Ureter (tissue), 1 donor: ENCODE measurements at places on chromosomes 7 and 10.

GRCh38 chr7:916291-916941 is 38.1 kb downstream of the ADAP1 start:
- DNase-seq = no peak

DNA sequence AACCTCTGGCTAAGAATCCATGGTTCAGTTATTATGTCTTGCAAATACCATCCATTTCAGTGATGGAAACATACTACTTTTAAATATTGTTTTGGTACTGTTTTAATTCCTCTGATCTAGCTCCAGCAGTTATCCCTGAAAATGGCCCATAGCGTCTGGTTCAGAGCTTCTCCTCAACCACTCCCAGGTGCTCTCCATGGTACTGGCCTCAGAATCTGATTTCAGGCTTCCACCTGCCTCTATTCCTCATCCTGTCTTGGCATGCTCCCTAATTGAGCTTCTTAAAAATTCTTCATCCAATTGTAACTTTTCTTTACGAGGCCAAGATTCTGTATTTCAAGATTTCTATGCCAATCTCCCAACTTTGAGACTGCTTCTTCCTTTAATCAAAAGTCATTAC is 236.3 kb downstream of the HTR7 start:
- DNase-seq = no peak

DNA sequence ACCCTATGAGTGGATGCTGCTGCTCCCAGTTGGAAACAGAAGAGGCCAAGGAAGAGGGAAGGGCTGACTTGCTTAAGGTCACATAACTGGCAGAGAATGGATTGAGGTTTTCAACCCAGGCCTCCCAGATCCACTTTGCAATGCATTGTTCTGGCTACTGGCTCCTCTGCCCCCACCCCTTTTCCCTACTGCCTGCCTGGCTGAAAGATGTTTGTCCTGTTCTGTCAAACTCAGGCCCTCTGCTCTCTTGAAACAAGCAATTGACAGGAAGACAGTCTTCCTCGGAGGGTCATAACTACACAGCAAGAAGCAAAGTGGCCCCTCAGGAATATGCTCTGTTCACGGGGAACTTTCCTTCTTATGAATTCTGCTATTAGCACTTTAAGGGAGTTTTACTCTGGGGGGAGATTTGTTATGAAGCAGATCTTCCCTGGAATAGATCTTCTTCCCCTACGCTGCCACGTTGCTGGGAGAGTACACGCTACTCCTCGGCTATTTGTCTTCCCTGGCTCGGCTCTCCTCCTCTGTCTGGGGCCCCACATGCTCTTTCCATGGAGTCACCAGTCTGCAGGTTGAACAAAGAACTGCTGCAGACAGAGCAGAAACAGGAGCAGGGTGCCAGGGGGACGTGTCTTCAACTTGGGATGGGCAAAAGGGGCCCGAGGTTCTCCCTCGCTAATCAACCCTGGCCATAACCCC is 436.1 kb downstream of the TYW1 start:
- DNase-seq = no peak

- no peak for DNase-seq
These were observed 154.1 kb upstream of the PDE1C start for GRCh38 chr7:32224276-32224675.

DNA sequence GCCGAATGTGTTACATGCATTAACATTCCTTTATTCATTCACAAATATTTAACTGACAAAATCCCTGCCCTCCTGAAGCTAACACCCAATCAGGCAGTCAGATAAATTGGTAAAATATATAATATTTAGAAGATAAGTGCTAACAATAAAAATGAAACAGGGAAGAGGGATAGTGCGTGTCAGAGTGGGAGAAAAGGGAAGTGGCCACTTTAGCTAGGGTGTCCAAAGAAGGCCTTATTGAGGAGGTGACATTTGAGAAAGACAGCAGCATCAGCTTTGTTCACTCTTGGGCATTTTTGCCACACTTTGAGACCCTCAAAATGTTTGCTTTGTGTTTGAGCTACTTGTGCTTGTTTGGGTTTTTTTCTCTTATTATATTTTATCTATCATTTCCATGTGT is 317.8 kb downstream of the SNX13 start:
- no peak for DNase-seq

GRCh38 chr10:110528224-110528996 is 30.7 kb downstream of the DUSP5 start:
- no peak for DNase-seq

GRCh38 chr7:69823151-69823744 is 225.0 kb downstream of the AUTS2 start:
- no peak for DNase-seq

- no peak for DNase-seq
These were observed 98.7 kb downstream of the TMEM26 start for GRCh38 chr10:61354401-61354975.

DNA sequence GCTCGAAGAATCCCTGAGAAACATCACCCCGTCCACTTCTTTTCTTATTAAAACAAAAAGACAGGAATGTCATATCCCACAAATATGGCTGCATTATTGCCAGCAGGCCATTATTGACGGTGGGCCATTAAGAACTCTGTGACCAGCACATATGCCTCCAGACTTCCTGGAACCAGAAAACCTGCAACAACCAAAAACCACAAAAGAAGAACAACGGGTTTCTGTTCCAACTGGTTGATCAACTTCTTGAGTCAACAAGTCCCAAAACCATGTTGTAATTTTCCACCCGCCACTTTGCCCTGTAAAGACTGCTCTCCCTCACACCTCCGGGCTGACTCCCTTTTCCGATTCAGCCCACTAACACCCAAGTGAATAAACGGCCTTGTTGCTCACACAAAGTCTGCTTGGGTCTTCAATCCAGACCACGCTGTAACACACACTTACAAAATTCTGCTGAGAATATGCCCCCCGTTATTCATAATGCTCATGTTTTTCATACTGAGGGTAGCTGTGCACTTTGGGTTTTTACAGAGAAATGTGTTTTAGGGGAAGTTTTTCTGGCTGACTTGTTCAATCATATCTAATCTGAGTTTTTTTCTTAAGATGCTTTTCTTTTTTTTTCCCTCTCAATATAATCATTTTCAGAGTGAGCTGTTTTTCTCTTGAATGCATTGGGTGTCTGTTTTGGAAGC is 20.7 kb downstream of the ZNF107 start:
- peak; percentile 78 for DNase-seq

DNA sequence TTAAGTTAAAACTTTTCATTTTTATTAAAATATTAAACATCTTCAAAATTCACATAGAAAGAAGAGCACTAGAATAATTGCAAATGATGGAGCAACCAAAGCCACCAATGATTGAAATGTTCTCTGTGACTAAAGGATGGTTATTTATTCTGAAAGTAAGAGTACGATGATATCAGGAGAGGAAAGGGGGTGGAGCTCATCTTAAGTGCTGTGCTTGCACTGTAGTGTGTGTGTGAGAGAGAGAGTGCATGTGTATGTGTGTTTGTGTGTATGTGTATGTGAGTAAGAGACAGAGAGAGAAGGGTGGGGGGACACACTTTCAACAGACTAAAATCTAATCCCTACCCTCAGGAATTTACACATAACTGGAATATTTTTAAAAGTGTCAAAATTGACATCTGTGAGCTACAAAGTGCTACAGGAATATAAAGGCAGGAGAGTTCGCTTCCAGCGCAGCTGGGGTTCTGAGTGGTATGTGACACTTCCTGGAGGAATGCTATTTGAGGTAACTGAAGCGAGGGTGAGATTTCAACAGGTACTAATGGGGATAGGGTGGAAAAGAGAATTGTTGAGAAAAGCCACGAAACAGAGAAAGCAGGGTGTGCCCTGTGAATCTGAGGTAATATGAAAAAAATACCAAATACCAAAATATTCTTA is 57.2 kb upstream of the SMNDC1 start:
- no peak for DNase-seq

GRCh38 chr10:44354771-44355170 is 30.1 kb downstream of the CXCL12 start:
- no peak for DNase-seq

GRCh38 chr10:33260403-33261149 is 73.9 kb downstream of the NRP1 start:
- DNase-seq = no peak

GRCh38 chr10:35626971-35627507 is 15.1 kb downstream of the FZD8 start:
- DNase-seq = no peak

DNA sequence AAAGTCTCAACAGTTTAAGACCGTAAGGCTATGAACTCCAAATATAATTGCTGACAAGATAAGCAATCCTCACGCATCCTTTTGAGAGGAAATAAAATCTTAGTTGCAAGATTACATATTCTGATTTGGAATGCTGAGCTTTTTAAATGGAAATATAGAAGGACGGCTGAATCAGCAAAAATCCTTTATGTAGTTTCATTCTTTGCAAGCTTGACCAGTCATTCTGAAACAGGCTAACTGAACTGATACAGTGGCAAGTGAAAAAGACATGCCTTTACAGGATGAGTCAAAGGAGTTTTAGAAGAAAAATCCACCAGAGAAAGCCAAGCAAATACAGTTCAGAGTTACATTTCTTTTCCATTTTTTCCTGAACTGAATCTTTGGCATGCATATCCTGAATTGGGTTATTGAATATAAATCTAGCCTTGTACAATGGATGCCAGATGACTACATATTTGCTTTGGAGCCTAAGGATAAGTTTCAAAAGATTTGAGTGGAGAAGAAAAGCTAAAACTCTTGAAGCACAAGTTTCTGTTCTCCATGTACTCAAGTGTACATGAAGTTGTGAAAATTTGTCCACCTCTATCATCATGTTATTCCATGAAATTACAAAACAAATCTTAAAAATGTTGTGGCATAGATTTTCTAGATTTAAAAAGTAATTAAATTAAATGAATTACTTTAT is 4.4 kb downstream of the VIM start:
- DNase-seq = no peak

GRCh38 chr7:24119852-24120251 is 164.1 kb upstream of the NPY start:
- no peak for DNase-seq

- DNase-seq = no peak
These were observed 52.0 kb downstream of the FAS start for GRCh38 chr10:89042562-89042961.

- DNase-seq = no peak
These were observed 5.8 kb upstream of the GGCT start for GRCh38 chr7:30510124-30511075.

- peak; percentile 82 for DNase-seq
These were observed 67.0 kb upstream of the CFAP46 start for GRCh38 chr10:133009218-133009950.

GRCh38 chr7:93196336-93196735 is 29.9 kb downstream of the HEPACAM2 start:
- no peak for DNase-seq

DNA sequence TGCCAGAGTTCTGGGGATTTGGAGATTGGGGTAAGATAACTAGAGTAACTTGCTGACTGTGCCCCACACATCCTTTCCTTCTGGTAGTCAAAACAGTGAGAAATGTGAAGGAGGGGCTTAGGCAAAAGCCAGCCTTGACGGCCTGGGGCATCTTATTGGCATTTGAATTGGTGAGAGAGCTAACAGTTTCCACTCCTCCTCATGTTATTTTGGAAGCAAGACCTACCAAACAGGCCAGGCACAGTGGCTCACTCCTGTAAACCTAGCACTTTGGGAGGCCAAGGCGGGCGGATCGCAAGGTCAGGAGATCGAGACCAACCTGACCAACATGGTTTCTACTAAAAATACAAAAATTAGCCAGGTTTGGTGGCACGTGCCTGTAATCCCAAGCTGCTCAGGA is 596.6 kb downstream of the GRM8 start:
- no peak for DNase-seq

DNA sequence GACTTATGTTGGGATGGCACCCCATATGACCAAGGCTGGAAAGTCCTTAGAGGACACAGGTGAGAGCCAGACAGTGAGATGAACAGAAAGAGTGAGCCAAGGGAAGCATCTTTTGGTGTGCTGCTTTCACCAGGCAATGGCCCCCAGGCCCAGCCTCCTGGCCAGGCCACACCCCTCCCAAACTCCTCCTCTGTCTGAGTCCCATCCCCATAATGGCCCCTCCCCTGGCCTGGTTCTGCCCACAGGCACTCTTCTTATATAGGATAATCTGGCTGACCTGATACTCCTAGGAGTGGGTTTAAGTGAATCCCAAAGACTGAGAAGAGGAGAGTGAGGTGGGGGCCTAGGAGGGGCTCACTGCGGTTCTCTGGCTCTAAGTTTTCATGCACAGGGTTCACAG is 252.5 kb downstream of the RPS24 start:
- no peak for DNase-seq

- DNase-seq = no peak
These were observed 86.5 kb downstream of the RELN start for GRCh38 chr7:103902917-103903316.

GRCh38 chr10:131429141-131429540 is 117.6 kb upstream of the TCERG1L start:
- no peak for DNase-seq

GRCh38 chr7:66255534-66256100 is 50.5 kb downstream of the TPST1 start:
- no peak for DNase-seq

DNA sequence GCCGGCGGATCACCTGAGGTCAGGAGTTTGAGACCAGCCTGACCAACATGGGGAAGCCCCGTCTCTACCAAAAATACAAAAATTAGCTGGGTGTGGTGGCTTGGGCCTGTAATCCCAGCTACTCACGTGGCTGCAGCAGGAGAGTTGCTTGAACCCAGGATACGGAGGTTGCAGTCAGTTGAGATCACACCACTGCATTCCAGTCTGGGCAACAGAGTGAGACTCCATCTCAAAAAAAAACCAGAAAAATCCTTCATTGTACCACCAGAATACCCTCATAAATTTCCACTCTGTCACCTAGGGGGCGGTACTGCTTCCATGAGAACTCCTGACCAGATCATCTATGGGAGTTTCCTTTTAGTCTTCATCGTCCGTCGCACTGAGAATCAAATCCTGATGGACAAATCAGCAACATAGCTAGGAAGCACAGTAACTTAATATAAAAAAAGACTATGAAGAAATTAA is 225.8 kb upstream of the KLF14 start:
- no peak for DNase-seq

GRCh38 chr10:118116362-118116714 is 69.6 kb upstream of the RAB11FIP2 start:
- no peak for DNase-seq

GRCh38 chr10:112603062-112603461 is 156.0 kb downstream of the VTI1A start:
- DNase-seq = no peak

DNA sequence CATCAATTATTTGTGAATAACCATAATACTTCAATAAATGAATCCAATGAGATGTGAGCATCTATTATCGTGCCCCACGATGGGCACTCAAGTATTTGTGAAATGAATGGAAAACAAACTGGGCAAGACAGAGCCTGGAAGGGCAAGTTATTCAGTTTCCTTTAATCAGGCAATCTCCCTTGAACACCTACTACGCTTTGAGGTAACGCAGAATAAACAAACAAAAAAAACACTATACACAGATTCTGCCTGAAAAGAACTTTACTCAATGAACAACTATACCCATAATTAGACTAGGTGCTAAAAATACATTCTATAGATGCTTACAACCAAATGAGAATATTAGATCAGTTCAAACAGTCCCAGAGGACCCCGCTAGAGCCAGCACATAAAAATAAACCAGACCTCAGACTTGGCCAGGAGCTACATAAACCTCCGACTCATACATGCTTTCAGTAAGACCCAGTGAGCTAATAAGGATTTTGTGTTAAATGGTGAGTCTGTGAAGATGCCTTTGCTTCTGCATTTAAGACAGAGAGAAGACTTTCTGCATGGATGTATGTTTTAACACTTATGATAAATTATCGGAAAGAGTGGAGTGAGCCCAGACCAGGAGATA is 121.3 kb downstream of the MPP7 start:
- no peak for DNase-seq
